ENCODE measurements at places on chromosomes 3 and 15.
A peak's percentile ranks its signal among the peaks of the same experiment; 100 is the strongest.

DNA sequence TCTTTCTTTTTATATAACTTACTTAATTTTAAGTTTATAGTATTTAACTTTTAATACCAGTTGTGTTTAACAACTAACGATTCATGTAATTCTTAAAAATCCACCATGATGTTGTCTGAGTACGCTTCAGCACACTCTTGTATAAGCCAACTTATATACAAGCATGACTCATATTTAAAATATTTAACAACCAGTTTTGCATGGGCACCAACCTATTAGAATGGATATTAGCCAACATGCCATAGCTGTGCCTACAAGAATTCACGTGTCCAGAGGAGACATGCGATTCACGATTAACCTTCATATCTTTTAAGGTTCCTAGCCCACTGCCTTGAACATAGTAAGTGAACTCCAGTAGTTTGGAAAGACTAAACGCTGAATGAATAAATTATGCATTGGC lies 1023.2 kb downstream of the TBL1XR1 start:
- DNase-seq: no peak

DNA sequence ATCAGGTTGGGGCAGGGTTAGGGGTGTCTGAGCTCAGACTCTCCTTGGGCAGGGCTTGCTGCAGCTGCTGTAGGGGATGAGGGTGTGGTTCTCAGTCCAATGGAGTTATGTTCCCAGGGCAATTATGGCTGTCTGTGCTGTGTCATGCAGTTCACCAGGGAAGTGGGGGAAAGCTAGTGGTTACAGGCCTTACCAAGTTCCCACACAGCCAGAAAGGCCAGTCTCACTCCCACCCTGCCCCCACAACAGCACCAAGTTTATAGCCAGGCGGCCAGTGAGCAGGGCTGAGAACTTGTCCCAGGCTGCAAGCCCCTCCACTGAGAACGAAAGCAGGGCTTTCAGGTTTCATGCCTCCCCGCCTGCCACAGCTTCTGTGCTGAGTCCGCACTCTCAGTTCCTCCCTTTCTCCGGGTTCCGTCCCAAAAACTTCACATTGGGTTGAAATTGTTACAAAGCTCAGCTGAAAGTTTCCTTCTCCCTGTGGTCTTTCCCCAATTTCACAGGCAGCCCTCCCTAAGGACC lies 19.6 kb upstream of the CPOX start:
- DNase-seq: no peak

DNA sequence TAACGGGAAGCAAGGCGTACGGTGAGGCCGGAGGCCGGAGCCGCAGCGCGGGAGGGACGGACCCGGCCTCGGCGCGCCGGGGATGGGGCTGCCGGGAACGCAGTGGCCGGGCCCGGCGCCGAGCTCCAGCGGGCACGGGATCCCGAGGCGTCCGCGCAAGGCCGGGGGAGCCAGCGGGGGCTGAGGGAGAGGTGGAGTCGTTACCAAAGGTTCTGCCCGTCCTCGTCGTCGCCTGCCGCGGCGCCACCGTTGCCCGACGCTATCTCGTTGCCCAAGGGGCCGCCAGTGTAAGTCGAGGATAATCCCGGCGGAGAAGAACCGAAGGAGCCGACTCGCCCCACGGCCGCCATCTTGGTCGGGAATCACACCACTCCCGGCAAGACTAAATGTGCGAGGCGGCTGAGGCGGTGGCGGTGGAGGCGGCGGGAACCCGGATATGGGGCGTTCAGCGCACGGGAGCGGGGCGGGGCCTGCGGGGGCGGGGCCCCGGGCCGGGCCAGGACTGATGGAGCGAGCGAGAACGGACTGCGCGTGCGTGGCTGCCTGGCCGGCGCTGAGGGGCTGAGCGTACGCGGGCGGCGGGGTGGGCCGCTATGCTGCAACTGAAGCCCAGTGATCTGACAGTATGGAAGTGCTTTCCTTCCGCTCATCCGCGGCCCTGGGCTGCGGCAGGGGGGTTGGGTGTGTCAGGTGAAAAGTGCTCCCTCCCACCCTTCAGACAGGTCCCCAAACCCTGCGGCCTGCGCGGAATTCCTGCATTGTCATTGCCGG lies at the start of gene DYNC1LI1:
DYNC1LI1 (minus strand) TSS at position 438 of the 771 bp plus-strand sequence; CDS start at position 350, 88 bp downstream.
- peak; percentile 97 for DNase-seq

- no peak for DNase-seq
Observed at GRCh38 chr3:152438706-152439105, 170.0 kb downstream of the MBNL1 start.

GRCh38 chr15:90412356-90413194 lies 24.5 kb downstream of the IQGAP1 start:
- no peak for DNase-seq

DNA sequence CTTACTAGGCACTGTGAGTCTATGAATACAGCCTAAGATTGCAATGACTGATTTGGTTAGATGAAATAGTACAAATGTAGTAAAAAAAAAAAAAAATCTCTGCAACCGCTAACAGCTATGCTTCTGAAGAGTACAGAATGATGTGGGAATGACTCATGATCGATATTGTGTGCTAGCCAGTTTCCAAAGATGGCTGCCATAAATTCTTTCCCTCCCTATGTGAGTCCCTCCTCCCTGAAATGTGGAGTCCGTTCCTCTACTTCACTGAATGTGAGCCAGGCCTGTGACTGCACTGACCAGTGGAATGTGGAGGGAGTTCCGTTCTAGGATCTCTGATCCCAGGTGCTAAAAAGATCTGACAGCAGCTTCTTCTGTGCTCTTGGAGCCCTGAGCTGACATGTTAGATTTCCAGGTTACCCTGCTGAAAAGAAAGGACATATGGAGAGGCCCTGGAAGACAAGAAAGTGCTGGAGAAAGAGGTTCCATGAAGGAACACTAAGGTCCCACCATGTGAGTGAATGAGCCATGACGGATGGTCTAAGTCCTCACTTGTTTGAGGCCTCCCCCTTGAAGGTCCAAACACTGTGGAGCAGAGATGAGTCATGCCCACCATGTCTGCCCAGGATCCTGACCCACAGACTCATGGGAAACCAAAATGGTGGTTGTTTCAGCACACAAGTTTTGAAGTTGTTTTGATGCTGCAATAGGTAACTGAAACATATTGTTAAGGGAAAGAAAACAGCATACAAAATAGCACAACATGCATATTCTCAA lies 46.3 kb downstream of the DGKG start:
- no peak for DNase-seq

- no peak for DNase-seq
Observed at GRCh38 chr15:62334536-62334935, 169.5 kb upstream of the C2CD4B start.

GRCh38 chr3:195093731-195094130 lies 177.2 kb downstream of the XXYLT1 start:
- DNase-seq: no peak

DNA sequence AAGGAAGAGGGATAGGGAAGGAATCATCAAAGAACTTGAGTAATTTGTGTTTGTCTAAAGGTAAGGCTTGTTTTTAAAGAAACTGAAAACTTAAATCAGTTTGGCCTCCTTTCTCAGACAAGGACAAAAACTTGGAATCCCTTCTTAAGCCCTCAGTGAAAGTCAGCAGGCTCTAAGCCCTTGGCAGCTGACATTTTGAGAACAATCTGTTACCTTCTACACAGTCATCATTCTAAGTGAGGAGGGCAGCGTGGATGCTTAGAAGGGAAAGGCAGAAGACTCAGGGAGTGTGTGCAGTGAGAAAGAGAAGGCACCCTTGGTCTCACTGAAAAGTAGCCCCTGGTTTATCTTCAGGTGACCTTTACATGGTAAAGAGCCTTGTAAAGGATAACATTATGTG lies 10.8 kb downstream of the HSPBAP1 start:
- no peak for DNase-seq

DNA sequence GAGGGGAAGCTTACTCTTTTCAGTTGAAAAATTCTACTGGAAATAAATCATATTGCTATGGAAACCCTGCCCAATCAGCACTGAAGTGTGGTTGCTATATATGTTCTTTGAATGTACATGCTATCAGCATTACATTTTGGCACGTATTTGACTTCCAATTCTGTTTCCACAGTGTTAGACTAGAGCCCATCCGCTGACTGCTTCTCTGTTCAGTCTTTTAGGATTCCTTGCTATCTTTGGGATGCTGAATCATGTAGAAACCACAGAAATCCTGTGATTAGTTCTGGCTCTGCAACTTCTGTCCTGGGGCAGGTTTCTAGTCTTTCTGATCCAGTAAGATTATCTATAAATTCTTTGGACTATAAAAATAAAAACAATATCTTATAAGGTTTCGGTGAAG lies 128.2 kb upstream of the SLC7A14 start:
- DNase-seq: no peak

DNA sequence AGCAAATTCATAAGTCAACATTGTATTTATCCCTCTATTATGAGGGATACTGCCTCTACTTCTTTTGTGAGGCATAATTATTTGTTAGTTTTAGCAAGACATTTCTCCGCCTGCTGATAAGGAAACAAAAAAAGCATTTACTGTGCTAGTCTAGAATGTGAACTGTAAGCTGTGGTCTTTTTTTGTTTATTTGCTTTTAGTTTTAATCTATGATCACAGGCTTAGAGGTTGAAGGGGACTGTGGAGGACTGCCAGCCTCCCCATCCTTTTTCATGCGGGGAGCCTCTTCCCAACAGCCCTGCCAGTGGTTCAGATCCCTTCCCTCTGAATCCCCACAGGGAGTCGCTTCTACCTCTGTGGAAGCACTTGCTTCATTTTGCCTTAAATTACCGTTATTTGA lies 331.0 kb upstream of the ROPN1 start:
- no peak for DNase-seq

GRCh38 chr3:170909129-170909903 lies 879 bp upstream of the EIF5A2 start:
- DNase-seq: no peak

- no peak for DNase-seq
Observed at GRCh38 chr3:58508437-58508836, 16.5 kb downstream of the KCTD6 start.

DNA sequence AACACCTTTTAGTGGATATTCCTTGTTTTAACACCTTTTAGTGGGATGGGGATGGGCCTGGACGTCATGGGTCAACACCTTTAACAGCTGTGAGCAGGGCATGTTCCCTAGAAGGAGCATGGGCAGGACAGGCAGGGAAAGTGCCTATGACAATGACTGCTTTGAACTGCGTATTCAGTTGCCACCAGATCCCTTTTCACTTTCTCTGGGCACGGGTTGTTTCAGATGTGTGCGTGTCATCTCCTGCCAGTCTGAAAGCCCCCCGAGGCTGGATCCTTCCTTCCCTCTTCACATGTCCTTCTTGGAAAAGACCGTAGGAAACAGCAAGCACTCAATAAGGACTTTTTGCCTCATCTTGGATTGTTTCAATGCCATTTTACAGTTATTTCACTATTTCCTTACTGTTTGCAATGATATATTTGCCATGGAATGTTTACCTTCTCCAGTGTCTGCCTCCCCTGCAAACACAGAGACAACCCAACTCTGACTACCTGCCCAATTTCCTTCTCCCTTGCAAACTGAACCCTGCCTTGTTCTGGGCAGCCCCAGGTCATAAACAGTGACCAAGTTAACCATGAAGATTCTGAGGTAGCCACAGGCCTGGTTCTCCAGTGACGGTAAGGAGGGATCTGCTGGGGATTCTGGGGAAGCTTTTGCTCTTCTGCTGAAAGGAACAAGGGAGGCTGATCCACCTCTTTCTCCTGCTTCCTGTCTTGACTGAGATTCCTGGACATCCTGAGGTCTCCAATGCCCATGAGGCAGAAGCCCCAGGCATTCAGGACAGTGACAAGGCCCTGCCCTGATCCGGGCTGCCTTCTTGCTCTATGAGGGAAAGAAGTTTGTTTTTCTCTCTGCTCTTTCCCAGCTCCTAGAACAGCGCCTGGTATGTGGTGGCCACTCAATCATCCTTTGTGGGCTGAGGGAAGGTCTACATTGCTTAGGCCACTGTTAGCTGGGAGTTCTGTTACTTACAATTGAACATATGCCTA lies 51.8 kb downstream of the NOX5 start:
- DNase-seq: no peak

GRCh38 chr3:77319711-77320110 lies 279.8 kb downstream of the ROBO2 start:
- DNase-seq: no peak

- DNase-seq: no peak
Observed at GRCh38 chr3:98343647-98344507, 9.8 kb upstream of the OR5K4 start.

- no peak for DNase-seq
Observed at GRCh38 chr3:76728426-76728825, 311.5 kb upstream of the ROBO2 start.

DNA sequence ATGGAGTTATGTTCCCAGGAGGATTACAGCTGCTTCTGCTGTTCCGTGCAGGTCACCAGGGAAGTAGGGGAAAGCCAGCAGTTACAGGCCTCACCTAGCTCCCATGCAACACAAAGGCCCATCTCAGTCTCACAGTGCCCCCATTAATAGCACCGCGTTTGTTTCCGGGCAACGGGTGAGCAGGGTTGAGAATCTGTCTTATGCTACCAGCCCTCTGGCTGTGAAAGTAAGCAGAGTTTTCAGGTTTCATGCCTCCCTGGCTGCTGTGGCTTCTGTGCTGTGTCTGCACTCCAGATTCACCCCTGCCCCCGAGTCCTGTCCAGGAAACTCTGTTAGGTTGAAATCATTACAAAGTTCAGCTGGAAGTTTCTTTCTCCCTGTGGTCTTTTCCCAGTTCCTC lies 254.4 kb upstream of the GPR149 start:
- no peak for DNase-seq

GRCh38 chr15:64324165-64324877 lies 31.7 kb downstream of the CSNK1G1 start:
- no peak for DNase-seq
